Non-pigmented ciliary epithelial cell (primary cell): ENCODE measurements at places on chromosomes 3 and 15.

GRCh38 chr3:155078711-155079467, 1.2 kb upstream of the MME start:
- no peak for DNase-seq

DNA sequence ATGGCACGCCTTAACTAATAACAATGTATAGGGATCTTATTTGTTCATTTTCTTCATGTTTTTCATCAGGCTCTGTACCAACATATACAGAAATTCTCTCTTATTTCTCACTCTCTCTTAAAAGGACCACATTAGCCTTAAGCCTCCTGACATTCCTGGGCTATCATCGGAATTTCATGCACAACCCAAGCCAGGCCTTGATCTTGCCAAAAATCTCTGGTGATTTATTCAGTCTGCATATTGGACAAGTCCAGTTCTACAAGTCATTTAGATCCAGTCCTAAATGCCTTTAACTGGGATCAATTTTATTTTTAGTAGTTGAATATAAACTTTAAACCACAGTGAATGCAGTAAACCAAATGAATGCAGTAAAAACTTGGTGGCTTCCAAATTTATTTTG, 385.4 kb downstream of the MECOM start:
- DNase-seq: no peak

DNA sequence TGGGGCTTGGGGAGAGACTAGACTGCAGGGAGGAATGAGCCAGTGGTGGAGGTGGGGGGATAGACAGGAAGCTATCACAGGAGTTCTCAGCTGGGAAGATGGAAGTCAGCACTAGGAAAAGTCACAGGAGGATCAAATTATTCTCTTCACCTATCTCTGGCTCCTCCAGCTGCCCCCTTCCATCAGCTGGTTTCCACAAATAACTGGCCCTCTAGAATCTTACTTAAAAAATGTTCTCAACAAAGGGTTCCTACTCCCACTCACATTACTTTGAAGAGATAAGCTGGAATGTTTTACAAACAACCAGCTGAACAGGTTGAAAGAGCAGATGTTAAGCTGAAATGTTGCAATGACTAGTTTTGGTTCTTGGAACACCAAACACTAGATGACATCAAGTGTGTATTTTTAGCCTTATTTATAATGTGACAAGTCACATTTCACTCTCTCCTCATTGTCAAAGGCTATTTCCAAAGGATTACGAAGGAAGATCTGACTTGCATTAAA, 102.7 kb upstream of the AADACL2 start:
- peak; percentile 65 for DNase-seq

GRCh38 chr15:93041159-93041547, 47.9 kb downstream of the RGMA start:
- DNase-seq: no peak

GRCh38 chr3:189282741-189283140, 111.0 kb downstream of the TPRG1 start:
- no peak for DNase-seq

DNA sequence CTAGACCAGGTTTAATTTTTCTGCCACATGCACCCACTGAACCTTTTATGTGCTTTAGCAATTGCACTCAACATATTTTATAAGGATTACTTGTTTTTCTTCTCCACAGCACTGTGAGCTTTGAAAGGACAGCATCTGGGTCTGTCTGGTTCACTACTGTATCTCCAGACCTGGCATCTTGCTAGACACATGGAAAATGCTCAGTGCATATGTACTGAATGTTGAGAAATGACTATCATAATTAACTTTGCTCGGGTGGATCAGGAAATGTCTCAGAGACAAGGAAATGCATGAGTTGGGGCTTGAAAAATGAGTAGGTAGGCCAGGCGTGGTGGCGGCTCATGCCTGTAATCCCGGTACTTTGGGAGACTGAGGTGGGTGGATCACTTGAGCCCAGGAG, 40.2 kb downstream of the DOCK3 start:
- no peak for DNase-seq

GRCh38 chr3:72629191-72629631, 219.0 kb downstream of the SHQ1 start:
- DNase-seq: no peak

GRCh38 chr3:117507958-117508357, 798.4 kb downstream of the TUSC7 start:
- no peak for DNase-seq

DNA sequence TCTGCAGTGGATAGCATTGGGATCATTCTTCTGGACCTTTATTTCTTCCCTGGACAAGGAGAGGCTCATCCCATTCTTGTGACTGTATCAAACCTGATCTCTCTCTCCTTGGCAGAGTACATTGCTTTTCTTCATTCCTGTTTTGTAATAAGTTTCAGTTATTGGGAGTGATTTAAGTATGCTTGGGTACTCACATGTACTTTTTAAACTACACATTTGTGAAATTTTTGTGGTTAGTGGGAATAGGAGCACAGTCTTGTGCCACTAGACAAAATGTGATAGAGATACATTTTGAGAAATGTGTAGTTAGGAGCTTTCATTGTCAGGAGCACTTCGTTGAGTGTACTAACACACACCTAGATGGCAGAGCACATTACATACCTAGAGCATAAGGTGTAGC, 262.6 kb downstream of the C3orf38 start:
- no peak for DNase-seq

DNA sequence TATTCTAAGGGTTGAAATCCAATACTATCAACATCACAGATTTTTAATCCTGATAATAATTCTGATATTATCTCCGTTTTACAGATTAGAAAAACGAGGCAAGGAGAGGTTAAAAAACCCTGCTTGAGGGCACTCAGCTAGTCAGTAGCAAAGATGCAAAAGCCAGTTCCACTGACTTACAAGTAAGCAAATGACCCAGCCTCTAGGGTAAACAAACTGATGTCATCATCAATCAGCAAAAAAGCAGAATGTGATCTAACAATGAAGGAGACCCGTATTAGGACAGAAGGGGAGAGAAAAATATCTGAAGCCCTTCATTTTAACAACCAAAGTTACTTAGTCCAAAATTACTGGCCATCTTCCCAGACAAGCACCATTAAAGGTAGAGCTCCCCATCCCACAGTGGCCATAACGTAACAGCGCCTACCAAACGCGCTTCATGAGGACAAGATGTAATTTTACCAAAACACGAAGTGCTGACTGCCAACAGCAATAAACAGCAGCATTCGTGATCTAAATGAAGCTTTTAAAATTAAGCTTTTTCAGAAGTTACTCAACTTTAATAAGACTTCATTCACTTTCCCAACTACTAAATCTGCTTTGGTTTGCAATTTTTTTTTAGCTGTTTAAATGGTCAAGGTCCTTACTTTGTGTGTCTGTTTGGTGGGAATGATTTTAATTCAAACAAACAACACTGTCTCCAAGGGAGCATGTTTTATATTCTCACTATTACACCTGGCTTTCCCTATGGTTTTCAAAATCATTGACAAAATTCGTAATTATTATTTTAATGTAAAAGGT, 176.6 kb downstream of the OSBPL10 start:
- DNase-seq: no peak

- no peak for DNase-seq
These were observed 42.0 kb downstream of the WWTR1 start for GRCh38 chr3:149615731-149616221.

DNA sequence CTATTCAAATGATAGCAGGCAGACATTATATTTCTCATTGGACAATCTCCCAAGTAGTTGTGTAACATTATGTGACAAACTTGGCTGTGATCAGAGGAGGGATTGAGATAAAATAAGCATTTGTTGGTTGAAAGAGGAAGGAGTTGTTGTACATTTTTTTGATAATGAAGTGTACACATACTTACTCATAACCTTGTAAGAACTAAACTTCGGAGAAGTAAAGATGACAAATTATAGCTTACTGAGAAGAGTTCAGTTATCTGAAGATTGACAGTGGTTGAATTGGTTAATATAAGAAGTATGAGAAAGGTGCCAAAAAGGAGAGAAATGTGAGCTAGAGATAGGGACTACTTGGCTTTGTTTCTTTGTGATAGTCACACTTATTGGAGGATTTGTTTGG, 32.6 kb downstream of the STT3B start:
- no peak for DNase-seq

GRCh38 chr15:27256446-27256845, 285.5 kb downstream of the GABRG3 start:
- no peak for DNase-seq

DNA sequence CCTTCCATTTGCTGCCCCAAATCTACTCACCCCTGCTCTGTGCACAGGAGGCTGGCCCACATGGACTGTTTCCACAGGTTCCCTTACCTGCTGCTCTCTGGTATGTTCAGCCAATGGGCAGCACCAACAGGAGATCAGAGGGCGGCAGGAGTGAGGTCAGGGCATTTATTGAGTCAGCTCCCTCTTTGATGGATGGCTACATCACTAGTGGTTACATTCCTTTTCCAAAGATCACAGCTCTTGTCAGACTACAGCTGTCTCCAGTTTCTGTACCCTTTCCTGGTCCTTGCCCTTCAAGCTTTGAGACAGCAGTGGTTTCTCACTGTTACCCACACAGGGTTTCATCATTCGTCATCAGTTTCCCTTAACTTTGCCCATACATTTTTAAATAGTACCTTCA, 325.1 kb downstream of the SUCLG2 start:
- no peak for DNase-seq

GRCh38 chr3:194638991-194639605, 5.9 kb upstream of the TMEM44 start:
- no peak for DNase-seq

- no peak for DNase-seq
These were observed 1.3 kb downstream of the ALPK3 start for GRCh38 chr15:84818261-84819131.

- no peak for DNase-seq
These were observed 329.7 kb upstream of the KCNMB2 start for GRCh38 chr3:178206521-178206920.

DNA sequence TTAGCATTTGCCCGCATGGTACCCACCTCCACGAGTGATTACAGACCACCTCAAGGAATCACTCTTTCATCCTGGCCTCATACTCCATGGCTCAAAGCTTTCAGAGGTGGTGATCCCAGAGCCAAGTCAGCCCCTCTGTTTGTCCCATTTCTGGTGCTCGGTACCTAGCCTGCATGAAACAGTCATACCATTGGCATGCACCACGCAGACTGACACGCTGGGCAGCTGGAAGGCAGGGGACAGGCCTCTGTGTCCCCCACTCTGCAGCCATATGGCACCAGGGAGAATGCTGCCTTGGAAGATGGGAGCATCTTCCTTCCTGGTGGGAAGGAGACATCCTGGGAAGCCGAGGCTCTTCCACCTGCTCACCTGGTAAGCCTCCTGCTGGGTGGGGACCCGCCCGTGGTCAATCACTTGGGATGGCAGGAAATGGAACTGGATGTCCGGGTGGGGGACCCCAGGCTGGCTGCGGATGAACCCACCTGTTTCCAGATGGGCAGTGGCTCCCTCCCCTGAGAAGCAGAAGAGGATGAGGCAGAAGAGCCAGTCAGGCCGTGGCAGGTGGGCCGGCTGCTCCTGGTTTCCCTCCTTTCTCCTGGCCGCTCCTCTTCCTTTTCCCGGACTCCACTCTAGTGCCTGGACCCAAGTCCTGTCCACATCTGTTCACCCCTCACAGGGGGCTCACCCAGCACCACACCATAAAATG, 26.9 kb downstream of the CHDH start:
- DNase-seq: no peak

DNA sequence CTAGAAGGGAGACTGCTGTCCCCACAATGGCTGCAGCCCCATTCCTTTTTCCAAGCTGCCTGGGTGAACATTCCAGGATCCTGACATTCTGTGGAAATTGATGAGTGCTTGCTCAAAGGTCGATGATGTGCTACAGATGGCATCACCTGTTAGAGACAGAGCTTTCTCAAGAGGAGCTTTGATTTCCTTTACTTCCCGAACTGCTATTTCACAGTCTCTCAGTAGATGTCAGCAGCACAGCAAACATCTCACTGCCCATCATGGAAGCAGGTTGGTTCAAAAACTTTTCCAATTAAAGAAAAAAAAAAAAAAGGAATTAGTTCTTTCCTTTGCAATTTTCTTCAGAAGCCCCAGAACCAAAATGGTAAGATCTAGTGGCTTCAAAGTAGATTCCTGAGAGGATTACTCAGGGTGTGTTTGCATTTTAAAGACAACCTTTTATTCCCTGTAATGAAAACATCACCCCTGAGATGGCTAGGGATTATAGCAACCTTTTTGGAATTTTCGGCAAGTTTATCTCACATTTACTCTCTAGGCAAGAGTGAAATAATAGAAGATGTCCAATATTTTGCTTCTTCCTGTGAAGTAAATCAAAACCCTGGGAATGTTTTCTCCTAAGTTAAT, 44.8 kb downstream of the POLR2M start:
- DNase-seq: no peak

GRCh38 chr3:81995329-81995728, 233.9 kb upstream of the GBE1 start:
- no peak for DNase-seq

DNA sequence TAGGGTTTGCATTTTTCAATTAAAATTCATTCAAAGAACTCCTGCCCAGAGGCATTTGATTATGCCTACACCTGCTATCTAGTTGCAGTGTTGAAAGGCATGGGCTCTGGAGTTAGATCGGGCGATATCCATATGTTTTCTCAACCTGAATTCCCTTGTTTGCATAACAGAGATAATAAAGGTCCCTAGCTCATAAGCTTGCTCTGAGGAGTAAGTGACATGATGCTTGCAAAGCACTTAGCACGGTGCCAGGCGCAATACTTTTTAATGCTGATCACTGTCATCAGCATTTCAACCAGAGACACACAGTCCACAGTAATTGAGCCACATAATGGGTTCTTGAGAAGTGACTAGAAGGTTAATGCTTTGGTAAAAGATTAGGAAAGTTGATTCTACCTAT, 106.3 kb upstream of the SAMMSON start:
- DNase-seq: no peak

DNA sequence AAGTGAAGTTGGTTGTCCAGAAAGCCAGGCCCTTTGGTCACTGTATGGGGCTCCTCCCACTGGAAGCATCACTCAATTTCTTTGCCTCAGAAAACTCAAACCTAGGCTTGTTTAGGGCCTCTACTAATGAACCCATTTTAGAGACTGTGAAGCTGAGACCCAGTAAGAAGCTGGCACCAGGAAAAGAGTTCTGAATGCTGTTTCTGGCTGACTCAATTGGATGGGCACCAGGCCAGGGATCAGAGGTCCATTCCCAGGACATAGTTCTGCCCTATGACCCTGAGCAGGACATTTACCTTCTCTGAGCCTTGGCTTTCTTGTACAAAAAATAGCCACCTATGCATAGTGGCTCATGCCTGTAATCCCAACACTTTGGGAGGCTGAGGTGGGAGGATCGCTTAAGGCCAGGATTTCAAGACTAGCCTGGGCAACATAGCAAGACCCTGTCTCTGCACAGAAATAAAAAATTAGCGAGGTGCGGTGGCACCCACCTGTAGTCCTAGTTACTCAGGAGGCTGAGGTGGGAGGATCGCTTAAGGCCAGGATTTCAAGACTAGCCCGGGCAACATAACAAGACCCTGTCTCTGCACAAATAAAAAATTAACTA, 30.6 kb downstream of the CD276 start:
- DNase-seq: no peak
